Kidney tubule cell (primary cell): ENCODE measurements at places on chromosomes 12 and 14.

DNA sequence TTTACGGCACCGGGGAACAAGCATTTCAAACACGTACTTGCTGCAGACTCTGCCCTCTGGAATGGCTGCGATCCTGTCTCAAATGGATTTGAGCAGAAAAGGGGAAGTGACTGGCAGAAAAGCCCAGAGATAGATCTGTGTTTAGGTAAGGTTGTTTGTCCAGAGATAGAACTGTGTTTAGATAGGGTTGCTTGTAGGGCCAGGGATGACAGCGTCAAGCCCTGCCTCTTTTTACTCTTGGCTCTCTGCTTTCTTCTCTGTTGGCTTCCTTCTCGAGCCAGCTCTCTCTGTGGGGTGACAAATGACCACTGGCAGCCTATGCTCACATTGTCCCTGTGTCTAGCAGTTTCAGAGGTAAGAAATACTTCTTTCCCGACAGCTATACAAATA lies 11.4 kb downstream of the DGLUCY start:
- no peak for DNase-seq

- peak; percentile 72 for DNase-seq
These were observed 77.8 kb downstream of the HSD17B6 start for GRCh38 chr12:56840922-56841321.

GRCh38 chr12:18837025-18837424 lies 99.1 kb downstream of the CAPZA3 start:
- no peak for DNase-seq

DNA sequence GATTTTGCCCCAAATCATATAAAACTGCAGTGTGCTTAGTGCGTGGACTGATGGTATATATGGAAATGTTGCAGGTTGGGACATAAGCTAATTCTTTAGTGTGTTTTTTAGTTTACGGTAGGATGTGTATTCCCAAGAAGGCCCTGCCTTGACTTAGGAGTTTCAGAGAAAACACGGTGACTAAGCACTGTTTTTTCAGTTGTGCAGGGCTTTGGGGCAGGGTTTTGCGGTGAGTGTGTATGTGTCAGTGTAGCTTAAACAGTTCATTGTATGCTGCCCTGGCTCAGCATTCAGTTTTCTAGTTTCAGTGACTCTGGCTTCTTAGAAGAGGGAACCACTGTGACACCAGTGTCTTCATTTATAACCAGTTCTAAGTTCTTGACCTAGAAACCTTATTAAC lies 101.2 kb downstream of the AKAP6 start:
- no peak for DNase-seq

DNA sequence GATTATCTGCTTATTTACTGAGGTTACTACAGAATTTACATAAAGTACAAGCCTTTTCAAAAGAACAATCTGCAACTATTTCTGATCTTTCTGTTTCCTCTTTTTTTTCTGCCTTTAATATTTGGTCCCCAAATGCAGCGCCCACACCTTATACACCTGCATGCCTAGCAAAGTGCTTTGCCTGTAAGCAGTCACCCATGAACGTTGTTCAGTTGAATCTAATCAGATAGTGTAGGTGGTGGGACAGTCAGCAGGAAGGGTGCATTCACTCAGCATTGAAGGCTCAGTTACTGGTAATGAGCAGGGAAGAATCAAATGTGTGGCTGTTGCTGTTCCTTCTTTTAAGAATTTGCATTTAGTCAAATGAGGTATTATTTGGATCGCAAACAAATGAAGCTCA lies 108.4 kb downstream of the GPR135 start:
- no peak for DNase-seq

DNA sequence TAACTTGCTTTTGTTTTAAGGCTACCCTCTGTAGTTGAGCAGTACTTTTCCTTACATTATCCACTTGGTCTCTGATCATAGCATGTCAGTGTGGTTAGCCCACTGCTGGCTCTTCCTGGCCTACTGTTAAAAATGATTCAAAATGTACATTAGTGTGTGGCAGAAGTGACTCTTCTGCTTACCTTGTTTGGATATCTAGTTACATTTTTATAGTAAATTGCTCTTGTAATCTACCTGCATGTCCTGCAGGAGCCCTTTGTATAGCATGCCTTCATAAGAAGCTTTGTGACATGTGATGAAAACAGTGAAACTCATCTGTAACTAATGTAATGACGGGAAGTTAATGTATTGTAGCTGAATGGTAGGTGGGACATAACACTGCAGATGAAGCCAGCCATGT lies 8.1 kb downstream of the SPATS2 start:
- no peak for DNase-seq

DNA sequence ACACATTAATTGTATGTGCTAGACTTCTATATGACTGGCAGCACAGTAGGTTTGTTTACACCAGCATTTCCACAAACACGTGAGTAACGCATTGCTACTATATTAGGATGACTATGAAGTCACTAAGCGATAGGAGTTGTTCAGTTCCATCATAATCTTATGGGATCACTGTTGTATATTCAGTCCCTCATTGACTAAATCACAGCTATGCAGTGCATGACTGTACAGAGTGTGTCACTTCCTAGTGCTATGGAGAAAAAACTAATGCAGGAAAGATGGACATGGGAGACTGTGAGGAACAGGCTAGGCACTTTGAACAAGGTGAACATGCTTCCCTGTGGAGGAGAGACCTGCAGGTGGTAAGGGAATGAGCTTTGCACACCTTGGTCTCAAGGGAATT lies 259.8 kb downstream of the NUAK1 start:
- DNase-seq, result peak; percentile 17

- DNase-seq, result peak; percentile 82
These were observed 1.0 kb upstream of the SOCS2 start for GRCh38 chr12:93571365-93571924.

DNA sequence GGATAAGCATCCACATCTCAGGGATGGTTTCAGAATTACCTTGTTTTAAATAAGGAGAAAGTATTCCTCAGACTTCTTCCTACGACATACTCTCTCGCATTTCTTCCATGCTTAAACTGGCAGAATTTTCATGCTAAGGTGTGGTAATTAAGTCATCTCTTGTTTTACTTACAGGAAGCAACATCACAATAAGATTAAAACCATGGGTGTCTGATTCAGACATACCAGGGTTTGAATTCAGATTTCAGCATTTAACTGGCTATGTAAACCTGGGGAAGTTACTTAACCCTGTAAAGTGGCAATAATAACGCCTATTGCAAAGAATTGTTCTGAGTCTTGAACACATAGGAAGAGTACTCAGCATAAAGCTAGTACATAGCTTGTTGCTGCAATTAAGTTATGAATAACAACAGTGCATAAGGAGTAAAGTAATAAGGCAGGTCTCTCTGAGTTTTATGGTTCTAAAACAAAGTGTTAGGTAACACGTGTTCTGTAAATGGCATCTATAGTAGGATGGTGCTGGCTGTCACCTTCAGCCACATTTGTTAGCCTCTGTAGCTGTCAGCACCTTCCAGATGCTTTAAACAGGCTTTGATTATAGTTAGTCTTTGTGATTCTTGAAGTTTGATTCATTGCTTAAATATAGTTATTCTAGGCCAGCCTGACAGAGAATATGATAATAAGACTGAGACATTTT lies 38.8 kb downstream of the IFT43 start:
- no peak for DNase-seq

GRCh38 chr14:34449819-34450541 lies 12.1 kb downstream of the SPTSSA start:
- no peak for DNase-seq

DNA sequence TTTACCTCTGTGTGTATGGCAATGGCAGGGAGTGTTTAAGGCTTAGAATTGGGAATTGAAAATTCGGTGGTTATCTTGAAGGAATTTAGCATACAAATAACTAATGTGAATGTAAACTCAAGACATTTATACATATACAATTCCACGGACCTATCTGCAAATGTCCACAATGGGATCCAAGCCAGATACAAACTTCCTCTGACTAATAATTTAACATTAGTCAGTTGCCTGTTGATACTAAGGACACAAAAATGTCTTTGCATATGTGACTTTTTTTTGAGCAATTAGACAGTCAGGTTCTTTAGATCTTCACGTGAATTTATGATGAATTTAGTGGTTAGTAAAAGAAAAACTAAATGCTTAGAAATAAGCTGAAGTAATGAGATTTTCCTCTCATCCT lies 40.5 kb downstream of the ESR2 start:
- peak; percentile 23 for DNase-seq

GRCh38 chr14:106201376-106201775 lies 675.0 kb downstream of the TMEM121 start:
- no peak for DNase-seq

GRCh38 chr14:54754116-54754622 lies 148.5 kb downstream of the GCH1 start:
- no peak for DNase-seq
